ENCODE measurements at places on chromosomes 6 and 20. TPM values are rescaled to one million over a fixed set of nuclear protein-coding genes. Genes with fewer than 3 reads are reported as not detected.

RIPPLY2 gene
- not detected for total RNA-seq

- peaks cover 20% of the 10 kb centered on the region for H3K4me1 ChIP-seq
- H3K27me3 ChIP-seq, result peaks cover 52% of the 10 kb centered on the region
- H3K27ac ChIP-seq, result no peak overlapping the region
- no peaks in the 10 kb centered on the region for H3K36me3 ChIP-seq
- DNase-seq, result peak; percentile 26
Observed at GRCh38 chr6:34145161-34146020, 496 bp downstream of the GRM4 start.

GRCh38 chr20:54713727-54714126, 238.3 kb downstream of the DOK5 start:
- no peak overlapping the region for H3K4me3 ChIP-seq
- H3K27ac ChIP-seq, result no peak overlapping the region

DNA sequence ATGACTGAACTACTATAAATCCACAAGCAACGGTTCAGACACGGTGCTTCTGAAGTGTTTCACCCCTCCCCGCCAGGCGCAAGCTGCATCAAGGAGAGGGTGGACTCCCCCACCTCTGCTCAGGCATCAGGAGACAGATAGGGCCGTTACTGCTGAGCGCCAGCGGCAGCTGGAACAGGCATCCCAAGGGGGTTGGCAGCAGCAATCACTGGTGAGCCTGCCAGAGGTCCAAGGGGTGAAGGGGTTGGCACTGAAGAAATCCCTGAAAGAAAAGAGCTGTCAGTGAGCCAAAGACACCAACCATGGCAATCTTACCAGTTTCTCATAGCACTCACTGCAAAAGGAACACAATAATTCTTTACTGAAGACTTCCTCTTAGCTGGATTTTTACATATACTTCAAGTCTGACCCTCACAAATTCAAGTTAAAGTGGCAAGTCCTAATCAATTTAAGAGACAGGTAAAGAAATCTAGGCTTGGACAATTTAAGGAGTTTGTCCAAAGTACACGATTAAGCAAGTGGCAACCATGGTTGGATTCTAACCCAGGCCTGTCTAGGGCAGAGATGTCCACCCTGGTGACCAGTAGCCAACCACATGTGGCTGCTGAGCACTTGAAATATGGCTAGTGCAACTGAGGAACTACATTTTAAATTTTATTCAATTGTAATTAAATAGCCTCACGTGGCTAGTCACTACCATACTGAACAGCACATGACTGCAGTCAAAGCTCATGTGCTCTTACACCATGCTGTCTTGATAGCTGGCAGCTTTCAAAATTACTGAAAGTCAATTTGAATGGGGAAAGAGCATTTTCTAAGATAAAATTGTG, 21.7 kb upstream of the TBC1D20 start:
- DNase-seq, result no peak
- H3K27ac ChIP-seq, result no peak overlapping the region
- no peak overlapping the region for H3K4me3 ChIP-seq

DNA sequence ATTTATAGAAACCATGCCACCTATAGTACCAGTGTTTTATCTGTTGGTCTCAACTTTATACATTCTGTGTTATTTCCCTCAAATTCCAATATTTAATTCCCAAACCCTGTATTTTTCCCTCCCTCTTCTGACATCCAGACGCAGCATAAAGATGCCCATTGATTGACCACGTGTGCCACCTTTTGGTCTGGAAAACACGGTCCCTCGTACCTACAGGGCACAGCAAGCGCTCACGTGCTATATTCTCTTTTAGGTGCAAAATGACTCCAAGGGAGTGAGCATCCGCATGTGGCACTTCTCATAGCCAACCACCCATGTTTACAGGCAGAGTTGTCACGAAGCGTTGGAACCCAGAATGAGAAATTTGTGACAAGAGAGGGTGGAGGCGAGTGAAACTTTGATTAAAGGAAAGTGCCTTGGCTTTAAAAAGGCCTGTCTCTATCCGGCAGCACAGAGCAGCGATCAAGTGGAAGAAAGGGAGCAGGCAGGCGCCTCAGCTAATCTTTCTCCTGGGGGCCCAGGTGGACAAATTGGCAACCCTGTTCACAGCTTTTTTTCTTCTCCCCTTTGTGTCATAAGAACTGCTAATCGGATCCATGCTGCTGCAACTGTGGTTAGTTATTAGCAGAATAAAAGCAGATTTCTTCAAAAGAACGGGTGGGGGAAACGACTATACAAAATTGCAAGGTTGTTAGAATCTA, 225.9 kb downstream of the TMEM242 start:
- peaks cover 45% of the 10 kb centered on the region for H3K36me3 ChIP-seq
- H3K27ac ChIP-seq, result no peak overlapping the region
- peaks cover 73% of the 10 kb centered on the region for H3K4me1 ChIP-seq

AKAP12 gene
- total RNA-seq, result 0.69 TPM

DNA sequence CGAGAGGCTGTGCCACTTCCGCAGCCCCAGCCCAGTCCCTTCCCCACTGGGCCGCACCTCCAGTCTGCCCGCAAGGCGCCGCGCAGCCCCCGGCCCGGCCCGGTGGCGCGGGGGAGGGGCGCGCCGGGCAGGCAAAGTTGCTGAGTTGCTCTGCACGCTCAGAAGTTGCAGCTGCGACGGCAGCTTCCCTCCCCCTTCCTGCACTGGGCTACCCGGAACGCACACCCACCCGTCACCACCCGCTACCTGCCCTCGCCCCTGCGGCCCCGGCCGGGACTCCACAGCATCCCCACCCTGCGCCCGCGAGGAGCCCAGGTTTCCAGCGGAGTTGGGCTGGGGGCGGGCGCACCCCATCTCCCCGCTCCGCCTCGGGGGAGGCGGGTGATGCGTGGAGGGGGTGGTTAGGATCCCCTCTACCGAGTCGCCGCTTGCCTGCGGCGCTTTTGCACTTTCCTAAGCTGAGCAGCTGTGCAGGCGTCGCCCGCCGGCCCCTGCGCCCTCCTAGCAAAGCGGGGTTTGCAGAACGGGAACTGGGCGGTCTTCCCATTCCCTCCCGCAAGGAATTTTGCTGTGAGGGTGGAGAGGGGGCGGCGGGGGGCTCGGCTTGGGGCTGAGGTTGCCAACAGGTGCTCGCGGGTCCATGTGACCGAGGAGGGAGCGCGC, 55.9 kb upstream of the RREB1 start:
- H3K4me3 ChIP-seq, result peak overlapping the region; percentile 76
- no peak overlapping the region for H3K27ac ChIP-seq
- H3K36me3 ChIP-seq, result no peaks in the 10 kb centered on the region
- peak; percentile 61 for DNase-seq
- no peaks in the 10 kb centered on the region for H3K27me3 ChIP-seq

GRCh38 chr6:11368264-11368663, 135.8 kb upstream of the NEDD9 start:
- no peaks in the 10 kb centered on the region for H3K27me3 ChIP-seq
- no peak for DNase-seq
- peaks cover 92% of the 10 kb centered on the region for H3K4me1 ChIP-seq
- peaks cover 55% of the 10 kb centered on the region for H3K36me3 ChIP-seq
- no peak overlapping the region for H3K4me3 ChIP-seq

GRCh38 chr6:139762587-139763031, 388.2 kb upstream of the CITED2 start:
- no peaks in the 10 kb centered on the region for H3K36me3 ChIP-seq
- H3K27me3 ChIP-seq, result no peaks in the 10 kb centered on the region
- no peak overlapping the region for H3K27ac ChIP-seq
- no peak overlapping the region for H3K4me3 ChIP-seq
- no peak for DNase-seq

GRCh38 chr6:56403745-56404144, 156.4 kb upstream of the COL21A1 start:
- H3K27ac ChIP-seq, result no peak overlapping the region
- DNase-seq, result no peak
- H3K4me1 ChIP-seq, result no peaks in the 10 kb centered on the region
- no peaks in the 10 kb centered on the region for H3K27me3 ChIP-seq
- H3K36me3 ChIP-seq, result no peaks in the 10 kb centered on the region
- no peak overlapping the region for H3K4me3 ChIP-seq

STK35 gene
- total RNA-seq, result 17.6 TPM

DNA sequence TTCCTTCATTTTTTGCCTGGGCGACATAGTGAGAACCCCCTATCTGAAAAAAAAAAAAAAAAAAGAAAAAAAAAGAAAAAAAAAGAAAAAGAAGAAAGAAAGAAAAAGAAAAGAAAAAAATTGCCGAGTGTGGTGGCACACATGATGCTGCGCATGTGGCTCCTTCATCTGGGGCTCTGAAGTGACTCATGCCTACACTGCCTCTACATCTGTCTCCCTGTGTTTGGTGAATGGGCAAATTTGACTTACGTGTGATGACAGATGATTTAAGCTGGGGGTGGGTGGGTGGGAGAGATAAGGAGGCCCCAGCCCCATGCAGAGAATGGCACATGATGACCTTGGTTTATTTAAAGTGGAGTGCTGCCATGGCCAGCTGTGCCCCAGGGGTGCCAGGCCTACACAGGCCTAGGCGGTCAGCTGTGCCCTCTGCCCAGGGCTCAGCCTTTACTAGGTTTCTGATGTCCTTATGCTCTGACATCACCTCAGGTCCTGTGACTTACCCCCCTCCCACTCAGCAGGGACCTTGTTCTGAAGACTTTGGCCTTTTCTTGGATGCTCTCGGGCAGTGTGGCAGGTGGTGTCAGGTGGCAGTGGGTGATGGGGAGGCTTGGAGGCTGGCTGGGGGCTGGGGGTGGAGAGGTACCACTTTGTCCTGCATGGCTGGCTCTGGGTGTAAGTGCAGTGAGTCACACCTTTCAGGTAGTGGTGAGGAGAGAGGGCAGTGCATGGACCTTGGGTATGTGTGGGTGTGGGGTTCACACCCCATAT, 41.1 kb downstream of the VEGFA start:
- peaks cover 5% of the 10 kb centered on the region for H3K27me3 ChIP-seq
- no peaks in the 10 kb centered on the region for H3K36me3 ChIP-seq
- no peak for DNase-seq
- no peaks in the 10 kb centered on the region for H3K4me1 ChIP-seq
- H3K27ac ChIP-seq, result no peak overlapping the region

DNA sequence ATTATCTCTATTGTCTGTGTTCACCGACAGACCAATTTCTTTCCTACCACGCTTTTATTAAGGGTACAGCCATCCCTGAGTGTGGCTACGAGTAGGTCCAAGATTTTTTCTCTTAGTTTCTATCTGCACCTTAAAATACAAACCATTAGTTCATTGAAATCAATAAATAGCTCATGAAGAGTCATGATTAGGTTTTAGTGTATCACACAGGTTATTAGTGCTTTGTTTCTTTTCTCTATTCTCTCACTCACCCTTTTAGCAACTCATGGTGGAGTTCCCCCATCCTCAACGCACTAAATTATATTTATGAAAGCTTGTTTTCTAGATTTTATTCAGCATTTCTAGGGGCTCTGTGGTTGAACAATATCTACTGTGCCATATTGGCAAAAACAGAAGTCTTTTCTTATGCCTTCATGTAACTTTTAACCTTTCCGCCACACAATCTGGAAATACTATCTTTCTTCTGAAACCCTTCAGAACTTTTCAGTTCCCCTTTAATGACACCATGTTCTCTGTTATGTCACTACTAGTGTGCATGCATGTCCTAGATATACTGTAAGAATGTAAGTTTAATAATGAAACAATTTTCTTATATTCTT, 128.2 kb upstream of the LAMA2 start:
- DNase-seq, result no peak
- no peaks in the 10 kb centered on the region for H3K27me3 ChIP-seq
- no peak overlapping the region for H3K4me3 ChIP-seq
- H3K4me1 ChIP-seq, result no peaks in the 10 kb centered on the region
- no peaks in the 10 kb centered on the region for H3K36me3 ChIP-seq

- no peak overlapping the region for H3K4me3 ChIP-seq
- H3K36me3 ChIP-seq, result peaks cover 76% of the 10 kb centered on the region
- H3K4me1 ChIP-seq, result no peaks in the 10 kb centered on the region
- H3K27ac ChIP-seq, result no peak overlapping the region
- no peaks in the 10 kb centered on the region for H3K27me3 ChIP-seq
Observed at GRCh38 chr6:89776583-89777233, 42.9 kb downstream of the MDN1 start.

- H3K27me3 ChIP-seq, result peaks cover 16% of the 10 kb centered on the region
- DNase-seq, result no peak
- H3K27ac ChIP-seq, result no peak overlapping the region
- no peak overlapping the region for H3K4me3 ChIP-seq
Observed at GRCh38 chr20:44137266-44137801, 49.7 kb downstream of the JPH2 start.

- no peaks in the 10 kb centered on the region for H3K36me3 ChIP-seq
- no peak overlapping the region for H3K4me3 ChIP-seq
- H3K4me1 ChIP-seq, result no peaks in the 10 kb centered on the region
Observed at GRCh38 chr6:74757813-74758212, 448.0 kb downstream of the COL12A1 start.

- no peaks in the 10 kb centered on the region for H3K27me3 ChIP-seq
- H3K36me3 ChIP-seq, result no peaks in the 10 kb centered on the region
- H3K27ac ChIP-seq, result no peak overlapping the region
- no peak overlapping the region for H3K4me3 ChIP-seq
Observed at GRCh38 chr6:159067334-159067733, 22.5 kb upstream of the TAGAP start.

HLA-DPA1 gene
- 718 TPM for total RNA-seq

- H3K36me3 ChIP-seq, result no peaks in the 10 kb centered on the region
- H3K4me1 ChIP-seq, result peaks cover 31% of the 10 kb centered on the region
- no peak overlapping the region for H3K4me3 ChIP-seq
- no peak overlapping the region for H3K27ac ChIP-seq
- H3K27me3 ChIP-seq, result no peaks in the 10 kb centered on the region
Observed at GRCh38 chr6:11425431-11425871, 112.1 kb upstream of the TMEM170B start.

DNA sequence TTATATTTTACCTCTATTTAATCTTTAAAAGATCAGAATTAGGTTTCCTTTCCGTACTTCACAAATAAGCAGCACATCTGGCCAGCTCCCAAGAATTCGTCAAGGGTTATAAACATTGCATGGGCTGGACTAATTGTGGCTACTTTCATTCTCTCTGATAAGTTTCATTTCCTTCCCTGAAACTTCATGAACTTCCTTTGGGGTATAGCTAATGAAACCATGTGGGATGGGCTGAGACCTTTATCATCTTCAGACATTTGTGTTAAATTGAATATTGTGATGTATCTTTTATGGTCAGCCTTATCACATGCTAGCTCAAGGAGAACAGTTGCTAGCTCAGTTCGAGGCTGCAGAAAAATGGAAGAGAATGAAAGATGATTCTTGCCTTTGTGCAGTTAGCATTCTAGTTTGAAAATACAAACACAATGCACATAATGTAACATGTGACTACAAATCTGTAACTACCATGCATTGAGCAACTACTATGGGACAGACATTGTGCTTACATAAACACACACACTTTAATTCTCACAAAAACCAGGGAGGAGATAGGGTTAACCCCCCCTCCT, 1.7 kb upstream of the GMPR start:
- peaks cover 34% of the 10 kb centered on the region for H3K4me1 ChIP-seq
- H3K4me3 ChIP-seq, result peak overlapping the region; percentile 48
- peaks cover 34% of the 10 kb centered on the region for H3K27me3 ChIP-seq

GRCh38 chr20:47389867-47390347, 33.4 kb upstream of the ZMYND8 start:
- no peak for DNase-seq
- H3K27me3 ChIP-seq, result no peaks in the 10 kb centered on the region
- H3K4me1 ChIP-seq, result peaks cover 51% of the 10 kb centered on the region
- peak overlapping the region; percentile 59 for H3K4me3 ChIP-seq
- H3K36me3 ChIP-seq, result peaks cover 9% of the 10 kb centered on the region

RHAG gene
- total RNA-seq, result not detected
